Smooth muscle cell of the umbilical artery (primary cell): ENCODE measurements at places on chromosomes 6 and 20. TPM values are rescaled to one million over a fixed set of nuclear protein-coding genes. Genes with fewer than 3 reads are reported as not detected.

F13A1 gene
- not detected in 2 replicates for total RNA-seq

EDN1 gene
- total RNA-seq = 1.8 and 2.8 TPM in 2 replicates

ZNF391 gene
- total RNA-seq = 1.8 and 2.4 TPM in 2 replicates

DEFB132 gene
- total RNA-seq = not detected in 2 replicates

GPX6 gene
- total RNA-seq = not detected in 2 replicates

ASF1A gene
- 15.1 and 17.9 TPM in 2 replicates for total RNA-seq

SPEF1 gene
- not detected in 2 replicates for total RNA-seq

FOXQ1 gene
- 0.05 TPM in 1 of 2 replicates, not detected in the other for total RNA-seq

DCDC2 gene
- not detected in 2 replicates for total RNA-seq

EYA2 gene
- not detected in 2 replicates for total RNA-seq

WFDC8 gene
- total RNA-seq = not detected in 2 replicates

TGM3 gene
- not detected in 2 replicates for total RNA-seq

PLA2G7 gene
- total RNA-seq = not detected in 2 replicates

SULF2 gene
- total RNA-seq = 21.5 and 34.4 TPM in 2 replicates

XKR7 gene
- total RNA-seq = under 0.01 TPM in 1 of 2 replicates, not detected in the other

NCOA6 gene
- 3.3 and 5.4 TPM in 2 replicates for total RNA-seq

FHL5 gene
- not detected in 2 replicates for total RNA-seq

TBC1D32 gene
- 19.4 and 21.4 TPM in 2 replicates for total RNA-seq

KCNK5 gene
- total RNA-seq = not detected in 2 replicates

IRF4 gene
- total RNA-seq = not detected in 2 replicates

BMP2 gene
- total RNA-seq = 3.9 and 35.0 TPM in 2 replicates

IPCEF1 gene
- not detected in 2 replicates for total RNA-seq

TRIM31 gene
- not detected in 2 replicates for total RNA-seq

KIAA1755 gene
- total RNA-seq = 0.65 and 1.5 TPM in 2 replicates

MTO1 gene
- 36.4 and 49.9 TPM in 2 replicates for total RNA-seq
